ENCODE measurements at places on chromosomes 13 and 19.

DNA sequence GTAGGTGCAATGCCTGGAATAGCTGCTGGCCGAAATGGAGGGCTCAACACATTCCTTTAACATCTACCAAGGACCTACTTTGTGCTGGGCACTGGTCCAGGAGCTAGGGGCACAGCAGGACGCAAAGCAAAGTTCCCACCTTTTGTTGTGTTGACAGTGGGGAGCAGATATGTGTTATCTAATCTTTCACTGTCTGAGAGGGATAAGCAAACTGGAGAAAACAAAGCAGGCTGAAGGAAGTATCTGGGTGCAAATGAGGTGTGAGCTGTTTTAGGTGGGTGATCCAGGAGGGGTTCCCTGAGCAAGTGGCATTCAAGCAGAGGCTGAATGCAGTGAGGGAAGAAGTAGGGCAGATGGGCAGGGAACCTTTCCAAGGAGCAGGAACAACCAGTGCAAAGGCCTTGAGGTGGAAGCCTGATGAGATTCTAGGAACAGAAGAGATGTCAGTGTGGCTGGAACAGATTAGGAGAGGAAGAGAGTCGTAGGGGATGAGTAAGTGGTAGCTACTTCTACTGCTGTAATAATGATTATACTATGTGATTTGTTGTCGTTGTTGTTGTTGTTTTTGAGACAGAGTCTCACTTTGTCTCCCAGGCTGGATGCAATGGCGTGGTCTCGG is 2.2 kb upstream of the PLAUR start:
- no peak for DNase-seq

GRCh38 chr13:58018865-58019264 is 387.3 kb downstream of the PCDH17 start:
- DNase-seq = no peak

- DNase-seq = no peak
Measured at GRCh38 chr13:96214824-96215445, 125.0 kb downstream of the HS6ST3 start.

DNA sequence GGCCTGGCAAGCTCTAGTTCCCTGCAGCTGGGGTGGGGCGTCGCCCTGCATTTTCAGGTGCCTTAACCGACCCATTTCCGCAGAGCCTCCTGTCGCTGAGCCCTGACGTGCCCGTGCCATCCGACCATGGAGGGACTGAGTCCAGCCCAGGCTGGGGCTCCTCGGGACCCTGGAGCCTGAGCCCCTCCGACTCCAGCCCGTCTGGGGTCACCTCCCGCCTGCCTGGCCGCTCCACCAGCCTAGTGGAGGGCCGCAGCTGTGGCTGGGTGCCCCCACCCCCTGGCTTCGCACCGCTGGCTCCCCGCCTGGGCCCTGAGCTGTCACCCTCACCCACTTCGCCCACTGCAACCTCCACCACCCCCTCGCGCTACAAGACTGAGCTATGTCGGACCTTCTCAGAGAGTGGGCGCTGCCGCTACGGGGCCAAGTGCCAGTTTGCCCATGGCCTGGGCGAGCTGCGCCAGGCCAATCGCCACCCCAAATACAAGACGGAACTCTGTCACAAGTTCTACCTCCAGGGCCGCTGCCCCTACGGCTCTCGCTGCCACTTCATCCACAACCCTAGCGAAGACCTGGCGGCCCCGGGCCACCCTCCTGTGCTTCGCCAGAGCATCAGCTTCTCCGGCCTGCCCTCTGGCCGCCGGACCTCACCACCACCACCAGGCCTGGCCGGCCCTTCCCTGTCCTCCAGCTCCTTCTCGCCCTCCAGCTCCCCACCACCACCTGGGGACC is 1.2 kb downstream of the ZFP36 start:
- DNase-seq = no peak

DNA sequence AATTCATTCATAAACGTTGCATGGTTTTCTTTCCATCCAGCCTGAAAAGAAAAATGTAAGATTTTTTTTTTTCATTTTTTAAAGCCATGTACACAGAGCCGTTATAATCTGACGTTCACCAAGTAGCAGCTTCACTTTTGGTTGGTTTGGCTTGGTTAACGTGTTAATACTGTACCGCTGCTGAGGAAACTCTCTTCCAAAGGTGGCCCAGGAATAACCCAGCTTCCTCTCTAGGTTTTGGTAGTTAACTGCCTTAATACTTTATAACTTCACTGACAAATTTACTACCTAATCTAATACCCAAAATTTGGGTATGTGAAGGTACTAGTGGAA is 1.7 kb downstream of the INTS6 start:
- no peak for DNase-seq

DNA sequence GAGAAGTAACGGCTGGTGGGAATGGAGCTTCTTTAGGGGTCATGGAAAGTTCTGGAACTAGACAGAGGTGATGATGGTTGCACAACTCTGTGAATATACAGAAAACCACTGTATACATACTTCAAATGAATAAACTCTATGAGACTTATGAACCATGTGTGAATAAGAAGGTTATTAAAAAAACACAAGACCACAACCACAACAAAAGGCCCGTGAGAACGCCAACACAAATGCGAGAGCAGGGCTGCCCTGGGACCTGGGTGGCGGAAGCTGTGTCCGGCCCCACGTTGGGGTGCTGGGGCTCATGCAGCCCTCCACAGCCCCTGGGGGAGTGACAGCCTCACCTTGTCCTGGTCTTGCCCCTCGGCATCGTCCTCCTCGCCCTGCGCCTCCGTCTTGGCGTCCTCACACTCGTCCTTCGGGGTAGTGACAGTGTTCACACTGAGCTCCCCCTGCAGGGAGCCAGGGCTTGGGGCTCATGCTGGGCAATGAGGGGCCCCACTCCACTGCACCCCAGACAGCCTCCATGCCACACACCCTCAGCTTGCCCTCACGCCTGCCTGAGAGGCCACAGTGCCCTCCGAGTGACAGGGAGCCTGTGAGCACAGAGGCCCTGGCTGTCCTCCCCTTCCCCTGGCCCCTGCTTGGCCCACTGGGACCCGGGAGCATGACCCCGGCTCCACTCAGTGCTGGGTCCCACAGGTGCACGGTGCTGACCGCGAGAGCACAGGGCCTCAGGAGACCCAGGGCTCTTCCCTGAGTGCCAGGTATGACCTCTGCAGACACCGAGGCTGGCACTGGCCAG is 16.0 kb downstream of the IZUMO4 start:
- no peak for DNase-seq

DNA sequence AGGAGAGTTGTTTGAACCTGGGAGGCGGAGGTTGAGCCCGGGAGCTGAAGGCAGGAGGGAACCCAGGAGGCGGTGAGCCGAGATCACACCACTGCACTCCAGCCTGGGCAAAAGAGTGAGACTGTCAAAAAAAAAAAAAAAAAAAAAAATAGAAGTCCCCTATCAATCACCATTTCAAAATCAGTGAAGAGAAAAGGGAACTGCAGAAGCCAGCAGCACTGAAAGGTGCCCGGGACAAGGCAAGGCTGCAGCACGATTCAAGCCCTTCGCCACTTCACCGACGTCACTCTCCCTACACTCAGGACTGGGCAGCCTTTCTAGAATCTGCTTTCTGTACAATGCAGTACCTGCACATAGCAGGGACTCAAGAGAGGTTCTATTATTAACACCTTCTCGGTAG is 21.9 kb upstream of the USP12 start:
- DNase-seq = no peak

DNA sequence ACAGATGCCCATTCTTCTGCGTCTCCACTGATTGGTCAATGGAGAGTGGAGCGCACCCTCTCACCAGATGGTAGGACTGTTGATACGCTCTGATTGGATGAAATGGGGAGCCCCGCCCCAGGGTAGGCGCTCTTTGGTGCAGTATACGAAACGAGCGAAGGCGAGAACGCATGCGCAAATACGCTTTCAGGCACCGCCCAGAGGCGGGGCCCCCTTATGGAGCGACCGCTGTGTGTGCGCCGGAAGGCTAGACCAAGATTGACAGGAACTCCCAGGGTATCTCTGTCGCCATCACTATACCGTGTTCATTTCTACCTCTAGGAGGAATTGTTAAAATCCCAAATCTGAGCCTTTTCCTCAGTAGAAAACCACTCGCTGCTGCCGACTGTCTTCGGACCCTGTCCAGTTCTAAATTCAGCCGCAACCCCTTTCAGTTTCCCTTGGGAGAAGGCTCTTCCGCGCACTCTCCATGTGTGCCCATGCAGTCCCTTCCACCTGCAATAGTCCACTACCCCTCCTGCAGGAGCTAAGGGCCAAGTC is 720 bp upstream of the HNRNPL start:
- DNase-seq = peak; percentile 97

- peak; percentile 41 for DNase-seq
Measured at GRCh38 chr19:53906211-53907192, 2.6 kb upstream of the CACNG7 start.

GRCh38 chr13:49146950-49147355 is 73.2 kb upstream of the MLNR start:
- no peak for DNase-seq

DNA sequence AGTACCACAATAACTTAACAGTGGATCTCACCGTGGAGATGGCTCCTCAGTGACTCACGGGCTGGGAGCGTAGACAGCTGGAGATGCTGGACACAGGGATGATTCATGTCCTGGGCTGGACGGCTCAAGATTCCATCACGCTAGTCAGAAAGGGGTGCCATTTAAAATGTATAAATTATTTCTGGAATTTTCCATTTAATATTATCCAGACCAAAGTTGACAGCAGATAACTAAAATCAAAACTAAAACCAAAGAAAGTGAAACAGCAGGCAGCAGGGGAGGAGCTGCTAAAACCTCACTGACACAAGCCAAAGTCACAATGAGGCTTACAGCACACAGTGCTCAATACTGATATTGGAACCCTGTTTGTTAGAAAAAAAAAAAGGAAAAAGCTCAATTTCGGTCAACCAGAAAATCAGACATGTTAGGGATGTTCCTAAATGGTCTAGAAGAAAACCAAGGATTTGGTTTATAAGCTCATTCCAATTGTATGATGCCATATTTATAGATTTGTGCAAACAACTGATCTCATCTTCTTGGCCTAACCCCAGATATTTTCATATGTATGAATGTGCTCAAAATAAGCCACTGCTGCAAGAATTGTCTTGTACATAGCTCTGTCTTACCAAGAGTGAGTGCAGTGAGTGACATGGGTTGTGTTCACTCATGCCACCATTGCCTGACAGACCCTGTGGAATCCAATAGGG is 111.8 kb downstream of the SACS start:
- DNase-seq = no peak

GRCh38 chr19:12786141-12786870 is 5.0 kb upstream of the JUNB start:
- no peak for DNase-seq

DNA sequence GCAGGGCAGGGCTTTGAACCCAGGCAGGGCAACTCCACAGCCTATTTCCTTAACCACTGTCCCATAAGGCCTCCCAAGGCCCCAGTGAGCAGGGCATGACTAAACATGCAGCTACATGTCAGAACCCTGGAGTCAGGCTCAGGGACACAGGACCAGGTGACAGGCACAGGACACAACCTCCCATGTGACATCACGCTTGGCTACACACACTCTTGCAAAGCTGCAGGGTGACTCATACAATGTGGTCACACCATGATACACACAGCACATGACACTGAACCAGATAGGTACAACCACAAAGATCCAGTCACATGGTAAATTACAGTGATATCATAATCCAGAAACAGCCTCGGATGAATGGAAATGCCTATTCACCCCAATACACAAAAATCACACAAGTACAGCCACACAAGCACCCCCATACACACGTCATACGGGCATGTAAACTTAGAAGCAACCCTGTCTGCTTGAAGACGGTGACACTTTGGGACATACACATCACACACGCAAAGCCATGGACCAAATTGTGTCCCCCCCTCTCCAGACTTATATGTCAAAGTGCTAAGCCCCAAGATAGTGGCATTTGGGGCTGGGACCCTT is 14.5 kb downstream of the KLK4 start:
- peak; percentile 30 for DNase-seq

DNA sequence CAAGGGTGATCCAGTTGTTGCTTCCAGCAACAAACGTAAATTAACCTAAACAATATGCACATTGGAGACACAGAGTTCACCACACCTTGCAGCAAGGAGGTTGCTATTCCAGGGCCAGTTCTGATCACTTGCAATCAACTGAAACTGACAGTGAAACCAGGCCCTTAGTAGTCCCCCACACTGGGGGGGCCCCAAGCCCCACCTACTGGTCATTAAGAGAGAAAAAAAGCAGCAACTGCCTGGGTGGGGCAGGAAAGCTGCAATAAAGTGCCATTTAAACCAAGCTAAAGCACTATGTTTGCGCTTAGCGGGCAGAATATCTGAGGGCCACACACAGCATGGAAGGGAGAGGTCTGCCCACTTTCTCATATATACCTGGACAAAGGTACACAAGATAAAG is 51.5 kb downstream of the ATP7B start:
- no peak for DNase-seq

DNA sequence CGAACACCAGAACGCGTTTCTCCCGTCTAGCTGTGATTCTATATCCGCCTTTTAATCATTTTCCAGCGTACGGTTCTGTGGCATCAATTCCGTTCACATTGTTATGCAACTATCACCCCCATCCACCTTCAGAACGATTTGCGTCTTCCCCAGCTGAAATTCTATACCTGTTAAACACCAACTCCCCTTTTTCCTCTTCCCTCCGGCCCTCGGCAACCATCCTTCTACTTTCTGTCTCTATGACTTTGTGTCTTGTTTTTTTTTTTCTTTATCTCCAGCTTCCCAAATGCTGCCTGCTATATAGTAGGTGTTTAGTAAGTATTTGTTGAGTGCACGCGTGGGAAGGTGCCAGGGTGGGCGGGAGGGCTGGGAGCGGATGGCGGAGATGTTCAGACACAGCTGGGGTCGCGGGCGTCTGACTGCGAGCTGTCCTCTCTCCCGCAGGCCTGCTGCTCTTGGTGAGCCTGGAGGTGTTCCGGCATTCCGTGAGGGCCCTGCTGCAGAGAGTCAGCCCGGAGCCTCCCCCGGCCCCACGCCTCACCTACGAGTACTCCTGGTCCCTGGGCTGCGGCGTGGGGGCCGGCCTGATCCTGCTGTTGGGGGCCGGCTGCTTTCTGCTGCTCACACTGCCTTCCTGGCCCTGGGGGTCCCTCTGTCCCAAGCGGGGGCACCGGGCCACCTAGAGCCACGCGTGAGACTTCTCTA is 20.2 kb downstream of the CACNG6 start:
- no peak for DNase-seq

GRCh38 chr13:91539286-91540157 is 141.1 kb downstream of the GPC5 start:
- no peak for DNase-seq

DNA sequence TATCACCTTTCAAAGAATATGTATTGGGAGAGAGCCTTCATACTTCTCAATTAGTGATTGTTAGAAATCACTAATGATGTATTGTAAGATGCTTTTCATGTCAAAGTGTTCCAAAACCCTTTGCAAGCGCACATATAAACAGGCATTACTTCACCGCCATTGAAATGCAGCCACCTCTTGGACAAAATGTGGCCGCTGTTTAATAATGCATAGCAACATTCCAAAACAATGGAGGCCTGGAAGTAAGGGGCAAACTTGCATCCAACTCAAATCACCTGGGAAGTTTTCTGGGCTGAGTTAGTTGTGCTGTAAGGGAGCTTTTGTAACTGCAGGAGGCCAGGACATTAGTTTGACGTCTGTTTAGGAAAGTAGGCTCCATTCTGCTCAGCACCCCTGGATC is 438.1 kb downstream of the FGF9 start:
- DNase-seq = no peak

GRCh38 chr13:21902709-21903098 is 231.8 kb downstream of the FGF9 start:
- no peak for DNase-seq
